Adrenal gland (tissue), 19 donors: ENCODE measurements at places on chromosomes 4 and X. TPM values are rescaled to one million over a fixed set of nuclear protein-coding genes. Genes with fewer than 3 reads are reported as not detected.

The DRD5 gene
- polyA plus RNA-seq = not detected

The USP27X gene
- 6.0 TPM for polyA plus RNA-seq

The SLC10A6 gene
- polyA plus RNA-seq = 0.17 TPM

The CNGA1 gene
- polyA plus RNA-seq = 4.6 TPM

The CTAG1A gene
- polyA plus RNA-seq = 0.34 TPM

The KCND1 gene
- 0.82 TPM for polyA plus RNA-seq

The NUP62CL gene
- 4.9 TPM for polyA plus RNA-seq

The SORBS2 gene
- 129 TPM for polyA plus RNA-seq
